ELR (cell line): ENCODE measurements at places on chromosomes 4 and X.

- DNase-seq = no peak
These were observed 8.4 kb upstream of the LAMP2 start for GRCh38 chrX:120477453-120477852.

GRCh38 chrX:19660604-19661255 lies 145.4 kb upstream of the MAP3K15 start:
- DNase-seq = no peak

DNA sequence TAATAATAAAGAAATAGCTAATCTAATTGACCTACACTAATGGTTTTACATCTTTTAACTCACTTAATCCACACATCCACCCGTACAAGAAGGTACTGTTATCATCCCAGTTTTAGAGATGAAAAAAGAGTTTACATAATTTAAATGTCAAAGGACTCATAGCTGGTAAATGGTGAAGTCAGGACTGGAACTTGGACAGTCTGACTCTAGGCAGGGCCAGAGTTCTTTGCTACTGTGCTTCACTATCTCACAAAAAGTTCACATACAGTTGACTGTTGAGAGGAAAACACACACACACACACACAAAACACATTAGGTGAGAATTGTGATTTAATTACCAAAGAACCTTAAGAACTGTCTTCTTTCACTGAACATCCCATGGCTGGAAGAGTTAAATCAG lies 71.2 kb upstream of the PRSS48 start:
- no peak for DNase-seq

GRCh38 chrX:64204701-64205440 lies 637 bp downstream of the AMER1 start:
- peak; percentile 29 for DNase-seq

DNA sequence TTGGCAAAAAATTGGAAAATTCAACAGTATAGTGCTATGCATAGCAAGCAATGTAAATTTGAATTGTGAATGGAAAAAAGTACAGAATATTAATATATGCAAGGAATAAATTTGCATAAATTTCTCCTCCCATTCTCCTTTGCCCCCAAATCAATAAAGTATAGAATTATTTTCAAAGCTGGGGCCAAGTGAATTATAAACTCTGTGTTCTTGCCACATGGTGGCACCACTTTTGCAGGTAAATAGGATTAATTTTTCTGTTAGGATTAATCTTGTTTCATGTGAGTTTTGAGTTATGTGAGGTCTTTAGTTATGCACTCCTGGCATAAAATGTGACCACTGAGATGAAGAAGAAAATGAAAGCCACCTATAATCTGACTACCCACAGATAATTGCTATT lies 19.9 kb downstream of the COPS4 start:
- DNase-seq = peak; percentile 42

- DNase-seq = peak; percentile 50
These were observed 478.0 kb downstream of the KCNIP4 start for GRCh38 chr4:21470535-21470934.

DNA sequence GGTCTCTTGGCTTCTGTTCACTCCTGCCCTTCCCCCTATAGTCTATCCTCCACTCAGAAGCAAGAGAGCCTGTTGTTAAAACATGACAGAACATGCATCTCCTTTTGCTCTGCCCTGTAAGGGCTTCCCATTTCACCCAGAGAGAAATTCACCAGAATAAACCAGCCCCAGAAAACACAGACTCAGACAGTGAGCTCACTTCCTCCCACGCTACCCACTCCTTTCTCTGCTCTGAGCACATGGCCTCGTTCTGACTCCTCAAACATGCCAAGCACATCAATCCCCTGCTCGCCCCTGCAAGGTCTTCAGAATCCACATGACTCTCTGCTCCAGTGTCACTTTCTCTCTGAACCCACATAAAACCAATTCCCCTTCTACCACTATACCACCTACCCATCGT lies 50.4 kb downstream of the MID1 start:
- peak; percentile 39 for DNase-seq

DNA sequence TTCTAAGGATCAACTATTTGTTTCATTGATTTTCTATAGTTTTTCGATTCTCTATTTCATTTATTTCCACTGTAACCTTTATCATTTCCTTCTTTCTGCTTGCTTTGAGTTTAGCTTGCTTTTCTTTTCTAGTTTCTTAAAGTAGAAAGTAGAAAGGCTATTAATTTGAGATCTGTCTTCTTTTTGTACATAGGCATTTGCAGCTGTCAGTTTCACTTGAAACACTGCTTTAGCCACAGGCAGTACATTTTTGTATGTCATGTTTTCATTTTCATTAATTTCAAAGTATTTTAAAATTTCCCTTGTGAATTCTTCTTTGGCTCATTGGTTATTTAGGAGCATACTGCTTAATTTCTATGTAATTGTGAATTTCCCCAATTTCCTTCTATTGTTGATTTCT lies 152.2 kb downstream of the SH3KBP1 start:
- no peak for DNase-seq

GRCh38 chr4:71907071-71907470 lies 123.2 kb upstream of the GC start:
- DNase-seq = no peak

DNA sequence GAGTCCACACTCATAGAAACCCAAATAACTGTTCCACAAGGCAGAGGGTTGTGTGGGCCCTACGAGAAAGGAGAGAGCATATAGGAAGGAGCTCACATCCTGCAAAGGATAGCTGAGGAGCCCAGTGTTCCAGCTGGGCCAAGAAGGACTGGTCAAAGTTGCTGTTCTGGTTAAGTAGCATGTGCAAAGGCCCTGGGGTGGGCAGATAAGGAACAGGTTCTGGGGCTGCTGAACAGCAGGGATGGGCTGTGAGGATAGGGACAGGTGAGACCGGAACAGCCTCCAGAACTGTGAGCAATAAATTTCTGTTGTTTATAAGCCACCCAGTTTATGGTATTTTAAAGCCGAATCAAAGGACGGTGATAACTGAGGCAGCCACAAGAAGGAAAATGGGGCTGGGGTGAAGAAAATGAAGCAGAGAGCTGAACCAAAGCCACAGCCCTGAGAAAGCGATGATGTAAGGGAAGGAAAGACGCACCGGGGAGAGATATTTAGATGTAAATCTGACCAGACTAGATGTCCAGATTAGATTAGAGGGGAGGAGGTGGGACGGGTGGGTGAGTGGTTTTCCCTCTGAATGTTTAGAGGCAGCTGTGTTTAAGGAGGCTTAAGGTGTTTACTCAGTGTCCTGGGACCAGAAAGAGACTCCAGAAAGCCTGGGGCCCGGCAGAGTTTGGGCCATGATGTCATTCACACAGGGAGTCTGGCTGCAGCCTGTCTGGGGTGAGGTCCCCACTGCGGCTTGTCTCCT lies 180.8 kb upstream of the BCOR start:
- DNase-seq = no peak

GRCh38 chr4:55910140-55910539 lies 38.6 kb upstream of the CEP135 start:
- peak; percentile 67 for DNase-seq
